NCI-H2171 (cell line): ENCODE measurements at places on chromosomes 2 and 18.

DNA sequence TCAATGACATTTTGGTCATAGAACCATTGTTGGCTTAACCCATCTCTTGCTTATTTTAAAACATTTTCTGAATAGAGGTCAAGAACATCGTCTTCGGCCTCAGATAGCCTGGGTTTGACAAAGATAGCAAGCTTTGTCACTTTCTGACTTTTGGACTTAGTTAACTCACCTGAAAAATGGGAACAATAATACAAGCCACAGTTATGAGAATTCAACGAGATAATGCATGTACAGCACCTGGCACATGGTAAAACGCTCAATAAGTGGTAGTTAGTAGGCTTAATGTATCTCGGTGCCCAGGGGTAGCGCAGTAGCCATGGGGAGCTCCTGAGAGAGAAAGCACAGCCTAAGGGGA lies 446 bp upstream of the COPS7B start:
- no peak for DNase-seq

DNA sequence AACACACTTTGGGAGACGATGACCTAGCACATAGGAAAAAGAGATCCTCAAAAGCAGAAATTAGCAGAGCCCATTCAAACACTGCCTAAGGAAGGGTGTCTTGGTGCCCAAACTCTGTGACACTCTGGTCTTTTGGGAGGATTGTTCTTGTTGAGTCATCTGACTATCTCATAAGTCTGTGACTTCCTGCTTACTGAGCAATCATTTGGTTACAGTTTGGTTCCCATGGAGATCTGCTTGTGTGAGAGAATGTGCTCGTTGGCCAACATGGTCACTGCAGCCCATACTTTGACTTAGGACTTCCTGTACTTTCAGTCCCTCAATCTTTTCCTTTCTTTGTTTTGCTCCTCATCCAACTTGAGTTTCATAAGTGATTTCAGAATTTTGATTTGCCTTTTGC lies 602.9 kb downstream of the NYAP2 start:
- no peak for DNase-seq

DNA sequence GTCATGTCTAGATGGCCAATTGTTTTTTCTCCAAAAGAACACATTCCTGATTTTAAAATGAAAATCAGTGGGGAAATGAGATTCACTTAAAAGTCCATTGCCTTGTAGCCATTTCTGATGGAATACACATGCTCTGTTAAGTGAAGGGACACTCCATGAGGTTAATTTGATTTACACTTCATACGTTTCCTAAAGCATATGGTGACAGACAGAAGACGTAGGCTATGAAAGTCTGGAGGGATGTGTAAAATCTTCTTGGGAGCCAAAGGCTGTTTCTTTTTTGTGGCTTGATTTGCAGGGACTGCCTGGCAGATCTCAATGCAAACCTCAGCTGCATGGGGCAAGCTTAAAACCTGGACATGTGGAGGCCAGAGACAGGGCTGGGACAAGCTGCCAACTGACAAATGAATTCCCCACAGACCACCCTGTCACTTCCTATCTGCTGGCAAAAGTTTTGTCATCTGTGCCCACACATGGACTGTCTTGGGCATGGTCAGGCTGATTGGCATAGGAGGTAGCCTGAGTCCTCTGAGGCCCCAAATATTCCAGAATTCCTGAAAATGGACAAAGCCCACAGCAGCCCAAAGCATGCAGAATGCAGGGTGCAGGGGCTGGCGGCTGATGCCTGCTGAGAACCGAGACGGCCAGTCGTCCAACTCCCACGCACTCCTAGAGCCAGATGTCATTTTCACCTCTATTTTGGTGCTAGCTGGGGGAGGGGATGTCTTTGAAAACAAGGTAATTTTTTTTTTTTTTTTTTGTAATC lies 73.9 kb downstream of the SDC1 start:
- no peak for DNase-seq

DNA sequence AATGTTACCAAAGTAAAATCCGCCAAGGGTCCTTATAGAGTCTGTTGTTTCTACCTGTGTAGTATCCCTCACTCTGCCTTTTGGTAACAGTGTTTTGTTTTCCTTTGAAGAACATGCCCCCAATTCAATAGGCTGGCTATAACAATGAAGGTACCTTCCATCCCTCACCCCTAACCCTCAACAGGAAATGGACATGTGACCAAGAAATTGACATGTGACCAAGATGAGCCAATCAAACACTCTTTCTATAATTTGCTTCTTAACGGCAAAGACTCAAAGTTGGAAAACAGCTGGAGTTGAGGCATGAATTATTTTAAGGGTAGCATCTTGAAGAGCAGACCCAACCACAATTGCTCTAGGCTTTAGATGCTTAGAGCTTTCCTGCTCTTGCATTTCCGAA lies 5.4 kb upstream of the MREG start:
- DNase-seq: no peak

DNA sequence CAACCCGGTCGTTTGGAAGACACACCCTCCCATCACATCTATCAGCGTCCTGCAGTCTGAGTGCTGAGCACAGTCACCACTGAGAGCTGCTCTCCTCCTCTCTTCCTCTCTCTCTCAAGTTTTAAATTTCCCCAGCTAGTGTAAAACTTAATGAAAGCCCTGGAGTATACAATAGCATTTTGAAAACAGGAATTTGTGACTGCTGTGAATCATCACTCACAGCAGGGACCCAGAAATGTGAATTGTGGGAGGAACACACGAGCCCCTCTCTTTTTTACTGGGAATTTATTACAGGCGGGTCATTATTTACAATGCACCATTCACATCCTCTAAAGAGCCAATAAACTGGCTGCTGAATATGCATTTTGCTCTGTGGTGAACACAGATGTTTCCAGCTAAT lies 185.0 kb upstream of the SMIM21 start:
- no peak for DNase-seq

DNA sequence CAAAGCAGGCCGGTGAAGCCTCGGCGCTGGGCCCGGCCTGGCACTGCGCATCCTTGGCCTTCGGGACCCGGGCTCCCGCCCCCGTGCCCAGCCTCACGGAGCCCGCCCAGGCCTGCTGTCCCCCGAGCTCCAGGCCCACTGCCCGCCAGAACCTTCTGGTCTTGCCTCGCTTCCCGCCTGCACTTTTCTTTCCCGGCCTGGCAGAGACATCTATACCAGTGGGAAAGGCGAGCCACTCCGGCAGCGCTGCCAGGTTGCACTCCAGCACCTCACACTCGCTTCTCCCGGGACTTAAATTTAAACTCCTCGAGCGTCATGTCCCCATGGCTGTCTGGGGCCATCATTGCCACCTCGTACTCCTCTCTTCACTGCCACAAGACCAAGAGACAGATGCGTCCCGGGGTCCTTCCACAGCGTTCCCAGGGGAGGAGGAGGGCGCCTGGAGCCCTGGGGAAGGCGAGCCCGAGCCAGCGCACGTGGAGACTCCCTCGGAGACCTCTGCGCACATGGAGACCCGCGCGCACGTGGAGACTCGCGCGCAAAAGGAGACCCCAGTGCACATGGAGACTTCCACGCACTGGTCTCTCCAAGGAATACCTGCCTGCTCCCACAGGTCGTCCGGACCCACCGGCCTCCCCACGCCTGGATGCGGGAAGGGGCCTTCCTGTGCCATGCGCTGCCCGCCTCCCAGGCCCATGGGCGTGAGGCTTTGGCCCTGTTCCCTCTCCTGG lies 253.1 kb upstream of the SALL3 start:
- DNase-seq: no peak

DNA sequence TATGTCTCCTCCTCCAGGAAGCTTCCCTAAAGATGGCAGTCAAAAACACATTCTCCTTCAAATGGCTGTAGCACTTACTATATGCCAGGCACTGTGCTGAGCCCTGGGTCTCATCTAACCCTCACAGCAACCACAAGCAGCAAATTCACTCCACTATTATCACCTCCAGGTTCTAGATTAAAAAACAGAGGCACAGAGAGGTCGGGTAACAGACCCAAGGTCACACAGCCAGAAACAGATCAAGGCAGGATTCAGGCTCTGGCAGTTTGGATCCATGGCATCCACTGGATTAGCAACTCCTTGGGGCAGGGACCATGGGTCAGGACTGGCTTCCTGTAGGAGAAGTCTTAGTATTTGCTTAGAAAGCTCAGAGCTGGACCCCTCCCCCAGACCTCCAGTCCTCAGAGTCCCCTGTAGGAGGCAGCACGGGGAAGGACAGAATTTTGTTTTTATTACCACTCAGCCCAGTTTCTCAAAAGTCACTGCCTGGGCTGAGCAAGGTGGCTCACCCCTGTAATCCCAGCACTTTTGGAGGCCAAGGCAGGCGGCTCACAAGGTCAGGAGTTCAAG lies 34.4 kb downstream of the ZFP36L2 start:
- no peak for DNase-seq

DNA sequence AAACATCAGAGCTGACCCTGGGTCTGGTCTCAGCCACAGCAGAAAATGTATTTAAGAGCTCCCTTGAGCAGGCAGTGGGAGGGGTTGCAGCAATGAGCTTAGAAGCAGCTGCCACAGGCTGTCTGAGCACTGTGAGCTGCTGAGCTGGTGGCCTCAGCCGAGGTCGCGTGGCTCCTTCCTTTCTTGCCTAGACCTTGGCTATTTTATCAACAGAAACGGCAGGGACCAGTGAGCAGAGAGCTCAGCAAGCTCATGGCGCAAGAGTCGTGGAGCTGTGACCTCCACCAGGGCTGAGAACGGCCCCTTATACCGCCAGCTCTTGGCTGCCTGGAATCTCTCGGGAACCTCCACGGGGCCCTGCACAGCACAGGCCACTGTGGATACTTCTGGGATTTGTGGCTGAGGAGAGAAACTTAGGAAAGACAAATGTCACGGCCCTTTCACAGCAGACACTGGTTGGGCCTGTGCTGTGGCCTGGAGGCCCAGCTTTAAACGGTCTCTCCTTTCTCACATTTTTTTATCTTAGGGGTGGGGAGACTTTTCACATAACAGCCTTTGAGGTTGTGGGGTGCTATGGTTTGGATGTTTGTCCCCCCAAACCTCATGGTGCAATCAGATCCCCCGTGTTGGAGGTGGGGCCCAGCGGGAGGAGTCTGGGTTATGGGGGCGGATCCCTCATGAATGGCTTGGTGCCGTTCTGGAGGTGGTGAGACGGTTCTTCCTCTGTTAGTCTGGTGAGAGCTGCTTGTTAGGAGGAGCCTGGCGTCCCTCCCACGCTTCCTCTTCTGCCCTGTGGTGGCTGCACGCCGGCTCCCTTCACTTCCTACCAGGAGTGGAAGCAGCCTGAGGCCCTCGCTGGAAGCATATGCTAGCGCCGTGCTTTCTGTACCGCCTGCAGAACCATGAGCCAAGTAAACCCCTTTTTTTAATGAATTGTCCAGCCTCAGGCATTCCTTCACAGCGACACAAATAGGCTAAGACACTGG lies 1.7 kb downstream of the ALLC start:
- no peak for DNase-seq

- DNase-seq: no peak
These were observed 35.1 kb downstream of the MAL start for GRCh38 chr2:95060446-95061118.

DNA sequence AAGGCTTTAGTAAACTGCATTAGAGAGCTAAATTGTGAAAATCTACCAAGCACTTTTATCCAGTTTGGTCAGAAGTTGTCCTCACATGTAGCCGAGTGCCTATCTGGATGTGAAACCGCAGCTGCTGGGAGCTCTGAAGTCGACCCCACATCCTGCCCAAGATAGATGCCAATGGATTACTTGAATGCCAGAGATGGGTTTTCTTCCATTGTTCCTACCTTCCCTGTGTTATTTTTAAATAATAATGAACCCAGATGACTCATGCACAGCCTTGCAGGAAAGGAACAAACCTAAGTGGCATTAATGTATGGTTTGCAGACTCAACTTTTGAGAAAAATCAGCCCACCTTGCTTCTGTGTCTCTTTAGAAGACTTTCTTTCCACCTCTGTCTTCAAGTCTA lies 408.5 kb downstream of the FBXO15 start:
- no peak for DNase-seq

GRCh38 chr18:53764086-53764485 lies 460.4 kb downstream of the MBD2 start:
- DNase-seq: no peak

DNA sequence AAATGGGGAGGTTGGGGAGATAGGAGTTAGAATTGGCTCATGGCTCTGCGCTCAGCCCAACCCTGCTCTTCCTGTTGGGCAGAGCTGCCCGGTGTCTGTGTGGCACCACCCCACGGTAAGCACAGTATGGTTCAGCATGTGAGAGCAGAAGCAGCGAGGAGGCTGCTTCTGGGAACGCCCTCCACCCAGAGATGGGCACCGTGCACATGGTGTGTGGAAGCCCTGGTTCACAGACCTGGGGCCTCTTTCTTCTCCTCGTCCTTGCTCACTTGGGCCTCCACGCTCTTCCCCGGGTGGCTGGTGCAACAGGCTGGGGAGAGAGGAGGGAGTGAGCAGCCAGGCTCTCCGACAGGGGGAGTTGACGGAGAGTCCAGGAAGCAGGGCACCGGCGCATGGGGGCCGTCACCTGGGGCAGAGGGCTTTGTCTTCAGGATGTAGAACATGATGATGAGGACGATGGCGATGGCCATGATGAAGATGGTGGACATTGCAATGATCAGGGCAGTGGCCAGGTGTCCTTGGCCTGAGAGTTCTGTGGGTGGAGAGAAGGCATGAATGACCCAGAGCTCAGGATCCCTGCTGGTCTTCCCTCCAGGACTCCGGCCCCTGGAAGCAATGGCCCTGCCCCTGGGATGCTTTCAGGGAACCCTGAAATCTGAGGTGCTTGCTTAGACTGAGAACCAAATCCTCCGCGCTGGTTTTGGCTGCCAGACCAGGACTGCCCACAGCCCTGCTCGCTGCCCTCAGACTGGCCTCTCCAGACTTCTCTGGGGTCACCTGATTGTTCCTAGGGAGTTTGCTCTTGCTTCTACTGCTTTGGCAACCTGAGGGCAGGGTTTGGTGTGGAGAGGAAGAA lies 78.3 kb downstream of the EDAR start:
- DNase-seq: no peak

DNA sequence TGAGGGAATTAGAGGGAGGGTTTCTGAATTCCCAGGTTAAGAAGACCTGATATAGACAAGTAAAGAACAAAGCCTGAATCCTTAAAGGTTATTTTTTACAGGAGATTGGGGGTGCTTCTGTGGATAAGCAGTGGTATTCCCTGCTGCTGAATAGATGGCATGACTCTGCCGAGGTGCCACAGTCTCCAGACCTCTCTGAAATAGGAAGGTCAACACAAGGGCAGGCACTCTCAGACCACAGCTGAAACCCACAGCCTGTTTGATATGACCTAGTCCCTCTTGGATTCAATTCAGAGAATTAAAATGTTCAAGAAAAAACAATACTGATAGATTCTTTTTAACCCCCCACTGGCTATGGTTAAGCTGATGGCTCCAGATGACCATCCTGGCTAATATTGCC lies 259.3 kb downstream of the PTGR3 start:
- DNase-seq: no peak

- no peak for DNase-seq
These were observed 20.8 kb upstream of the TNP1 start for GRCh38 chr2:216880509-216881184.

GRCh38 chr2:168705534-168706470 lies 96.6 kb upstream of the NOSTRIN start:
- DNase-seq: no peak
